ENCODE measurements at places on chromosomes 16 and 17.
A peak's percentile ranks its signal among the peaks of the same experiment; 100 is the strongest.

DNA sequence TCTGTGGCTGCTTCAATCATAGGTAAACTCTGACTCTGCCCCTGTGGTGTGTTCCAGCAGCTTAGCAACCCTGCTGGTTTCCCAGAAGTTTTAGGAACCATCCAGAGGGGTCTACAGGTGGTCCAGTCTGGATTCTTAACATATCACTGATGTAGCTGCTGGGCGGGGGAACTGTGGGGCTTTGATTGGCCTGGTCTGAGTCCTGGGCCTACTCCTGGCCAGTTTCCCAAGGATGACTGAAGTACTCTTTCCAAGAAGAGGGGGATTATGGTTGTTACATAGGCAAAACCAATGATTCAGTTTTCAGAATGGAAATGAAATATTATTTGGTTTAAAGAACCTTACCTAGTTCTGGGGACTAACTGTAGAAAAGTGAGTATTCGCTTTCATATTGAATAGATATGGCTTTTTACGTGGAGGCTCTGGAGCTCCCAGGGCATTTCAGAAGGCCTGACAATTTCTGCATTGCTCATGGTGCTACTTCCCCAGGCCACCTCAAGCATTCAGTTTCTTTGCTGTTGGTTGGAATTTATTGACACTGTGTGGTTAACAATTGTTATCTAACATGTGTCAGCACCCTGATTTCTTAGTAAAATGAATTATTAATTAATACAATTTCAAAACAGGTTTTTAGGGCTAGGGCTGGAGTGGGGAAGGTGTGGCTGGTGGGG is 38.4 kb downstream of the EPN2 start:
- DNase-seq = peak; percentile 24

DNA sequence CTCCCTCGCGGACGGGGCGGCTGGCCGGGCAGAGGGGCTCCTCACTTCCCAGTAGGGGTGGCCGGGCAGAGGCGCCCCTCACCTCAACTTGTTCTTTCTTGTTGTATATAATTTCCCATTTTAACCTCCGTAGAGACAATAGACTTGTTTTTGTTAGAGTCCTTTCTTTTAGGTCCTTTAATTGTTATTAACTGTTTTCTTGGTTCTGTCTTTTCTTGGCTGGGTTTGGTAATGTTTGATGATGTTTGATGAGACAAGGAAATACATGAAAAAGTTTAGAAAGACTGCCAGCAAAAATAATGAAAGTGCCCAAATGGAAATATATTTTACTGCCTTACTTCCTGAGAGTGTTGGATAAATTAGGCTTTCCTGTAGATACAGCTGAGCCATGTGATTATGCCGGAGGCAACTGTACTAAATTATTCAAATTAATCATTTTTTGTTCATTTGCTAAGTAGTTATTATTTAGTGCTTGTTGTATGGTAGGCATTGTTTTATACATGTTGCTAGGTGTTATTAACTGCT is 30.9 kb downstream of the PRPSAP2 start:
- no peak for DNase-seq

DNA sequence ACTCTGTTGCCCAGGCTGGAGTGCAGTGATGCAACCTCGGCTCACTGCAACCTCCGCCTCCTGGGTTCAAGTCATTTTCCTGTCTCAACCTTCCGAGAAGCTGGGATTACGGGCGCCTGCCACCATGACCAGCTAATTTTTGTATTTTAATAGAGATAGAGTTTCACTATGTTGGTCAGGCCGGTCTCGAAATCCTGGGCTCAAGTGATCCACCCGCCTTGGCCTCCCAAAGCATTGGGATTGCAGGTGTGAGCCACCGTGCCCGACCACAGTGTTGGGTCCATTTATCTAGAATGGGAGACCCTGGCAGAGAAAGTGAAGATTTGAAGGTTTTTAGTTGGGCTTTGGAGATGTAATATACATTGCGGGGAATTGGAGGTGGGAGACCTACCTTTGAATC is 70.1 kb downstream of the SNX29 start:
- DNase-seq = no peak

DNA sequence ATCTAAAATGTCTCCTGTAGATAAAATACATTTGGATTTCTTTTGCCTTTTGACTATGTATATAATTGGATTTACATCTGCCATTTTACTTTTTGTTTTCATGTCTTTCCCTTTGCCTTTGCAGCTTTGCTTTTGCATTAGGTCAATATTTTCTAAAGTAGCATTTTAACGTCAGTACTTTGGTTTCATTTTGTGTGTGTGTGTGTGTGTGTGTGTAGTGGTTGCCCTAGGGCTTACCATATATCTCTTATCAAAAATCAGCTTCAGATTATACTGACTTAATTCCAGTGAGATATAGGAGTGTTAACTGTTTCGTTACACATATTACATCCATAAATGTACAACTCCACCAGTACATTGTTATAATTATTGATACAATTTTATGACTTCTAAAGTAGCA is 26.1 kb downstream of the AKTIP start:
- no peak for DNase-seq

DNA sequence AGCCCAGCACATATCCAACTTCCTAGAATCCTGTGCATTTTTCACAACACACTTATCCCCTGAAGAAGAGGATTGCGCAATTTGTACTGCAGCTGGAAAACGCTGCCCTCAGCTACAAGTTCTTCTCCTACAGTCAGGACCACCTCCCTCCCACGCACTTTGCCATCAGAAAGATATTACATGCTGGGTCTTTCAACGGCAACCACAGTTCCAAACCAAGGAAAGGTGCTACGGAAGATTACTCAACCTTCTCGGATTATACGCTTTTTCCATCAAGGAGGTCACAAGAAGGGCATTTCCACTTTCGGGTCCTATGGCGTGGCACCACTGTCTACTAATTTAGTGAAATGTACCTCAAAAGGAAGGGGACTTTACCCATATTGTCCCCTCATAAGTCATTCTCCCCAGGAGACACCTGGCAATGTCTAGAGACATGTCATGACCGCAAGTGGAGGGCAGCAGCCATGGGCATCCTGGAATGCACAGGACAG is 35.2 kb downstream of the USP7 start:
- DNase-seq = peak; percentile 76

GRCh38 chr17:77888242-77889134 is 70.0 kb upstream of the TNRC6C start:
- DNase-seq = peak; percentile 20

DNA sequence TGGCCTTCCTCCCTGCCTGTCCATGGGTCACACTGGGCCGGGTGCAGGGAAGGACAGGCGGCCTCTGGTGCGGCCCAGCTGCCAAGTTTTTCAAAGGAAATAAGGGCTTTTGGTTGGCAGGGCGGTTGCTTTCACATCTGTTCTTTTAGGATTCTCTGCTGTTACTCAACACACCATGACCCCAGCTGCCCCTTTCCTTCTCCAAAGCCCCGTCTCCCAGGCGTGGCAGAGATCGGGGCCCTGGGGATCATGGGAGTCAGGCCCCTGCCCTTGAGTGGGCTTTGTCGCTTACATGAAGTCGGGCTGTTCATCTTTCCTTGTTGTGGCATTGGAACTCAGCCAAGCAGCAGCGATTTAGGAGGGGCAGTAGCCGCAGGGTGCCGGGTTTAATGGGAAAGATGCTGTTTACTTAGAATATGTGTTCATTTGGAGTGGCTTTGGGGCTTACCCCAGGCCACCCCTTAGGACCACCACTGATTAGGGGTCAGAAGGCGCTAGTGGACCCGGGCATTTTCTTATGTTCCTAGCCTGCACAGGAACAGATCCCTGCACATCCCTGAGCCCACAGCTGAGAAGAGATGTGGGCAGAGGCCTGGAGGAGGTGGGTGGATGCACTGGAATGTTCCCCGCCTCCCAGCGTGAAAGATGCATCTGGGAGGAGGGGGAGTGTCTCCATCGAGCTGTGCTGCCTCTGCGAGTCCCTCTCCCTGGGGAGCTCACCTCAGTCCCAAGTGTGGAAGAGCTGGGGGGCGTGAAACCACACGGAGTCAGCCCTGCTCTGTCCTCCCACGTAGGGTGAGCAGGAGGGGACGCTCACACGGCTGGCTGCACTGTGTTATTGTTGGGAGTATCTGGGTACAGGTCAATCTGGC is 6.8 kb upstream of the ADCY7 start:
- DNase-seq = peak; percentile 82

DNA sequence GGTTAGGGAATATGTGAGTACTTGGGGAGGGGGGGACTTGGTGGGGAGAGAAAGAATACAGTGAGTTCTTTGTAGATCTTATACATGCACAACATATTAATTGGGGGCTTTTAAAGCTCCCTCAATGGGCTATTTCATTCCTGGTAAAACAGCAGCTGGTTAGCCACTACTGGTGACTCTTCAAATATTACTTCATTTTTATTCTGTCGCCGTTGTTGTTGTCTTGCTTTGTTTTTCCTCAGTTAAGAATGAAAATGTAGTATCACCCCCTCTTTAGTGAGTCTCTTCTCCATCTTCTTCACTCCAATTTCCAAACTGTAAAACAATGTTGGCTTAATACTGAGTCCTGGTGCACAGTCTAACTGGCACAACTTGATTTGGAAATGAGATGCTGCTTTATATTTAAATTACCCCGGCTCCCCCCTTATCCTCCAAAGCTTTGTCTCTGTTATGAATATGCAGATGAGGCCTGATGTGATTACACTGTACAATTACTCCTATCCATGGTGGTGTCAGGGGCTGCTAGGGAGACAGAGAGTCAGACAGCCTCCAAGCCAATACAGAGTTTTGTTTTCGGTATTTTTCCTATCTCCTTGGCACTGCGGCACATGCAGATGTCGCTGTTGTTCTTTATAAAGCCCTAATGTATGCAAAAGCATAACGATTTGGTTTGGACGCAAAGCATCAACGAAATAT is 256.9 kb upstream of the PMFBP1 start:
- DNase-seq = no peak

- DNase-seq = no peak
These were observed 40.2 kb downstream of the C16orf87 start for GRCh38 chr16:46790599-46791270.

- peak; percentile 56 for DNase-seq
These were observed 102.6 kb upstream of the CREBBP start for GRCh38 chr16:3983081-3983520.

DNA sequence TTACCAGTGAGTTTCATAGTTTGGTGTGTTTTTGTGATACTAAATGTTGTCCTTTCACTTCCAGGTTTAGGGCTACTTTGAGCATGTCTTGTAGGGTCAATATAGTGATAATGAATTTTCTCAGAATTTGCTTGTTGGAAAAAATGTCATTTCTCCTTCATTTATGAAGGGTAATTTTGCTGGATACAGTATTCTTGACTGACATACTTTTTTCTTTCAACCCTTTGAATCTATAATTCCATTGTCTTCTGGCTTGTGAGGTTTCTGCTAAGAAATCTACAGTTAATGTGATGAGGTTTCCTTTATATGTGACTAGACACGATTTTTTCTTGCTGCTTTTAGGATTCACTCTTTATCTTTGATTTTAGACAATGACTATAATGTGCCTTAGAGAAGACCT is 219.3 kb downstream of the BCAS3 start:
- DNase-seq = no peak

- DNase-seq = no peak
These were observed 100.7 kb downstream of the MARF1 start for GRCh38 chr16:15542261-15542660.

DNA sequence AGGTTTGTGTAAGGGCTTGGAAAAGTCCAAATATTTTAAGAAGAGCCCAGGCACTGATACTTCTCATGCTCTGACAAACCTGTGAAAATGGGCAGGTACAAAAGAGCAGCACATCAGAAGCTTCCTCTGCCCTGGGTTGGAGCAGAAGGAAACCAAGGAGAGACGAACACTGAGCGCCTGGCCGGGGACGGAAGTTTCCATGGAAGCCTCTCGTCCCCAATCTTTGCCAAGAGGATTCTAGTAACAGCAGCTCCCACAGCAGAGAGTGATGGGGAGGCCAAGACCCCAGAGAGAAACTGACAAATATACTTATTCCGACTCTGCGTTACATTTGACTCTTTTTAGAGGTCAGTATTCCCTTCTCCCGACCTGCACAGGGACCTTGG is 268.5 kb downstream of the C16orf95 start:
- DNase-seq = no peak

GRCh38 chr17:49576088-49576916 is 631 bp downstream of the NXPH3 start:
- DNase-seq = peak; percentile 27

GRCh38 chr17:27351759-27352158 is 57.8 kb downstream of the WSB1 start:
- no peak for DNase-seq

DNA sequence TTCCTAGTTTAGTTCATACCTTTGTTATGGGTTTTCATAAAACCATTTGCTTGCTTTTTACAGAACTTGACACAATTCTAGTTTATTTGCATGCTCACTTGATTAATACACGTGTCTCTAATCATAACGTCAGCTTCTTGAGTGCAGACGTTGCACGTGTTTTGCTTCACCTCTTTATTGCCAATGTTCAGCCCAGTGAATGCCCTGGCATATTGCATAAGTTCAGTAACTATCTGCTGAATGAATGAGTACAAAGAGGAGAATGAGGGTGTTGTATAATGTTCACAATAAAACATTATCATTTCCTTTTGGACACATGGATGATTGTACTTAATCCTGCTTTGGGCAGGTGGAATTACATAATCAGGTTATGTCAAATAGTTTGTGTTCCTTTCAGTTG is 519.8 kb downstream of the HS3ST4 start:
- no peak for DNase-seq

DNA sequence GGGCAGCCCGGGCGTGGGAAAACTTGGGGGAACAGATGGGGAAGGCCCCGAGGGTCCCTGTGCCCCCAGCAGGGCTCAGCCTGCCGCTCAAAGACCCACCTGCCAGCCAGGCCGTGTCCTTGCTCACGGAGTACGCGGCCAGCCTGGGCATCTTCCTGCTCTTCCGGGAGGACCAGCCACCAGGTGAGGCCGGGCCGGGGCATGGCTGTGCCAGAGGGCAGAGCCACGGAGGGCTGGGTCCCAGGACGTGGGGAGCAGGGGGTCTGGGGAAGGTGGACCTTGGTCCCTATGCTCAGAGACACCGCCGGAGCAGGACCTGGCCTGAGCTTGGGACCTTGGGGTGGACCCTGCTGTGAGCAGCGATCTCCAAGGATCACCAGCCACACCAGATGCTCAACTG is 509 bp downstream of the ADAD2 start:
- no peak for DNase-seq

DNA sequence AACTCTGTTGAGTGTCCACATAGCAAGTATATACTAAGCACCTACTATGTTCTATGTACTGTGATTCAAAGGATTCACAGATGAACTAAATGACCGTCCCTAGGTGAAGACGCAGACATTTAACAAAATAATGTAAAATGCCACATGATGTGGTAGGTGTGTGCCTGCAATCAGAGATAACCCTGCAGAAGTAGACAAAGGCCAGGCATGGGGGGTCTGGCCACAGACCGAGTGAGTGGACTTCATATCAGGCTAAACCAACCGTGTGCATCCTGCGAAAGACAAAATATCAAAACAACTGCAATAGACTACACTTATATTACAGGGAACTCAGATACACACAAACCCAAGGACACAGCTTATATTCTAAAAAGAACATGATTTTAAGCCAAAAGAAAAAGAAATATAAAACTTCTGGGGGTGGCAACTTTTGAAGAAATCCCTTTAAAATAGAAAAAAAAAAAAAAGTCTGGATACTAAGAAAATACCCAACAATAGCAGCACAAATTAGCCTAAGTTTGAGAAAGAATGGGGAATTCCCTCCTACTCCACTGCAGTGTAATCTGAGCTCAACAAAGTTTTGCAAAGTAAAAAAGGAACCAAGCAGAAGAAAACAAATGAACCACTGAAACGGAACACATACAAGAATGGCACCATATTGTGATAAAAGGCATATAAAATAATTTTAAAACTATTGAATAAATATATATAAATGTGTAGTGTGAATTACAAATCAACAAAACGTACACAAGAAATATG is 12.3 kb downstream of the HSDL1 start:
- DNase-seq = no peak

All from fibroblast of mammary gland (primary cell).